ENCODE measurements at places on chromosomes 11 and 22.

GRCh38 chr11:23284631-23285030 lies 424.4 kb upstream of the CCDC179 start:
- peak; percentile 68 for DNase-seq

GRCh38 chr11:79100093-79100910 lies 340.5 kb downstream of the TENM4 start:
- peak; percentile 77 for DNase-seq

- DNase-seq = peak; percentile 5
These were observed 53.7 kb upstream of the MTMR2 start for GRCh38 chr11:95977534-95978174.

- DNase-seq = no peak
These were observed 64.2 kb upstream of the ADA2 start for GRCh38 chr22:17283423-17283822.

GRCh38 chr11:120223793-120224192 lies 13.0 kb downstream of the OAF start:
- no peak for DNase-seq

- DNase-seq = peak; percentile 27
These were observed 12.7 kb upstream of the LARGE1 start for GRCh38 chr22:33932997-33933396.

DNA sequence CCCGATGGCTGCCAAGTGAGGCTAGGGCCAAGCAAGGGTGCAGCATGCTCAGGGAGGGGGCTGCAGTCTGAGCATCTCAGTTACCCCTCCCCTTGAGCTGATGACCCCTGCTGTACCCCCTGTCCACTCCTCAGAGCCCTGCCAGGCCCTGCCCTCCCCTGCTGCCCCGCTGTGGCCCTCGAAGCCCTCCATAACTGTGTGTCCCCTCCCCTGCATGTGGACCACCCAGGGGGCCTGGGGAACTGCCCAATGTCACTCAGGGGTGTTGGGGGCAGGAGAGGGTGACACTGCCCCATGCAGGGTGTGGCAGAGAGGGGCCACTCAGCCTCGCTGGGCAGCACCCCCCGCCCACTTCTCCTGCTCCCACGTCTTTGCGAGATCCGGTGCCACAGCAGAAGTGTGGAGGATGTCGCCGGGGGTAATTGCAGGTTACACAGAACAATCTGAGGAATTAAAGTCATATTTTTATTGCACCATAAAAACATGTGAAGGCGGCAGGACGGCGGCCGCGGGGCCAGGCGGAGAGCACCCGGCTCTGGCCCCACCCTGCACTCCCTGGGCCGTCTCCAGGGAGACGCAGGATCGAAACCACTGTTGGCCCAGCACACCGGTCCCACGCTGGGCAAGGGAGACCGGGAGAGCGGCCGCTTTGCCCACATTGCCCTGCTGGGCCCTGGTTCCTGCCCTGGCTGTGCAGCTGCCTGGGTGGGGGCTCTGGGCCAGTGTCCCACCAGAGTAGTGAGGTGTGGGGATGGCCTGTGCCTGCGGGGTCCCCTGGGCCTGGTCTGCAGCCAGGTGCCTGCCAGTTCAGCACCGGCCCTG lies 18.7 kb upstream of the GNB1L start:
- no peak for DNase-seq

GRCh38 chr11:117664897-117665296 lies 132.1 kb downstream of the DSCAML1 start:
- no peak for DNase-seq

GRCh38 chr22:17213976-17214375 lies 5.3 kb downstream of the ADA2 start:
- DNase-seq = peak; percentile 57

DNA sequence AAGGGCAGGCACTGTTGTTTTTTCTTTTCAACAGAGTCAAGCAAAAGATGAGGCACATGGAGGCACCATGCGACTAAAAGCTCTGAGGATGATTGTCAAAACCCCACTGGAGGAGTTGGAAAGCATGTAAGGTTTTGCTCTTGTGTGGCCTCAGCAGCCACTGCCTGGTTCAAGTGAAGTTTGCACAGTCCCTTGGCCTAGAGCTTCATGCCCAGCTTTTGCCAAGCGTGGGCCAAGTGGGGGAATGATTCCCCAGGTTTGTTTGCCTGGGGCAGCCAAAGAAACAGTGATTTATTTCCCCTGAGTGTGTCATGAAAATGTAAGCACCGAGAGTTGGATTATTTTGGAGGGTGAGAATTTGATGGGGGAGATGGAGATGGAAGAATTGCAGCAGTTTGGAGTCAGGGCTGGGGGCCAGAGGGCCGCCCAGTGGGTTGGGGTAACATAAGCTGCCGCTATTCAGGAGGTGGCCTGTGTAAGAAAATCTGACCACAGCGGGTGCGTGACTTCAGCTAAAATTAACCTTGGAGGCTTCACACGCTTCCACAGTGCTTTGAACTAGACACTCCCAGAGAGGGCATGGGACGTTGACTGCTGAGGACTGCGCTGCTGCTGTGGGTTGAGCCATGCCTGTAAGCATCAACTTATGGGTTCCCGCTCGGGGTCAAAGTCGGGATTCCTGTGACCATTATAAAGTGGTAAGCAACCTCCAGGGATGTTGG lies 100.7 kb downstream of the NAV2 start:
- DNase-seq = no peak

GRCh38 chr11:2289859-2290258 lies 11.9 kb downstream of the C11orf21 start:
- DNase-seq = no peak

DNA sequence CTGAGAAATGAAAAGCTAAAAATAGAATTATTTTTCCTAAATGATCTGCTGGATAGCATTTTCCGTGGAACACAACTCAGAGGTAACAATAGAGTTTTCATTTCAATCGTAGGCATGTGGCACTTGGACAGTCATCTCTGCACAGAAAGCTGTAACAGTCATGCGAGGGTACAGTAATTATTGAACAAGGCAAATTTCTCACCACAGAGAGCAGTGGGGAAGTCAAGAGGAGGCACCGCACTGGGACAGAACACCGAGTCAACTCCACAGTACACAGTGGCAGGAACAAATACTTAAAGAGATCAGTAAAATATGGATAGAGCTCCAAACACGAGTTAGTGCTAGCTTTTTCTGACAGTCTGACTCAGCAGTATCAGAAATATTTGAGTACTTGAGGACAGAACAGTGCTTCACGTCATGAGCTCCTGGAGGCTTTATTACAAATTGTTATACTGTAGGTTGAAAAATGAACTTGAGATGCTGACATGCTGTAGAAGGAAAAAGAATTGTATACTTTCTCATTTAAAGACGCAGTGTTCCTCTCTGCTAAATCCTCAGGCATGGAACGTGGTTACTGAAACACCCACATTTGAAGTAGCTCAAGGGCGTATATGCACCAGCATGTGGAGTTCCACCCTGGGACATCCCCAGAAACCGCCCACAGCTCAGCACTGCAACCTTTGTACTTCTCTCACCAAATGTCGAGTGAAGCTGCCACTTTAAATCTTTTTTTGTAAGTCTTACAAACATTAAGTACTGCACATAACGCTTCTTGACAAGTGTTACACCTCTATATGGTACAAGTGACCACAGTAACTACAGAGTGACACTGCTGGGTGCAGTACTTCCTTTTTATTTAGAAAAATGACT lies 27.4 kb upstream of the YPEL1 start:
- DNase-seq = no peak

- DNase-seq = no peak
These were observed 6.7 kb upstream of the TAGLN start for GRCh38 chr11:117192401-117192875.

- no peak for DNase-seq
These were observed 36.0 kb downstream of the SYN3 start for GRCh38 chr22:33022231-33022630.
